Stimulated activated effector memory CD8-positive, alpha-beta T cell treated with anti-CD3 and anti-CD28 coated beads, Interleukin-12 subunit alpha, Interleukin-12 subunit beta, amount 100 ng/mL, for 72 hours (primary cell): ENCODE measurements at places on chromosomes 11 and 22.

- no peak for DNase-seq
These were observed 882 bp upstream of the MAP4K2 start for GRCh38 chr11:64803846-64804345.

- DNase-seq, result no peak
These were observed 121.6 kb downstream of the LDLRAD3 start for GRCh38 chr11:36065436-36065835.

DNA sequence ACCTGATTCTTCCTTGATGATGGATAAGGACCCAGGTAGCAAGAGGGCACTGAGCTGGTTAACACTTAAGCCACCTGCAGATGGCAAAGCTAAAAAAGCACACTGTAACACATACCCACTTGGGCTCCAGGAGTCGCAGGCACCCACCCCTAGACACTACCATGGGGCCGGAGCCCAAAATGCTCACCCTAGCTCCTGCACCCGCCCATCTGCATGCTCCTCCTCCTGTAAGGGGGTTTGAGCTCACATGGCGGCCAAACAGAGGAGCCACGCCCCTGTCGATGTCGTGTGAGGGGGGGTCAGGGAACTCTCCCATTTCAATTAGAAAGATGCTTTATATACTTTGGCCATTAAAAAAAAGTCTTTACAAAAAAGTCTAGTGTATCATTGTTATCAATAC, 370.7 kb downstream of the DLG2 start:
- no peak for DNase-seq

DNA sequence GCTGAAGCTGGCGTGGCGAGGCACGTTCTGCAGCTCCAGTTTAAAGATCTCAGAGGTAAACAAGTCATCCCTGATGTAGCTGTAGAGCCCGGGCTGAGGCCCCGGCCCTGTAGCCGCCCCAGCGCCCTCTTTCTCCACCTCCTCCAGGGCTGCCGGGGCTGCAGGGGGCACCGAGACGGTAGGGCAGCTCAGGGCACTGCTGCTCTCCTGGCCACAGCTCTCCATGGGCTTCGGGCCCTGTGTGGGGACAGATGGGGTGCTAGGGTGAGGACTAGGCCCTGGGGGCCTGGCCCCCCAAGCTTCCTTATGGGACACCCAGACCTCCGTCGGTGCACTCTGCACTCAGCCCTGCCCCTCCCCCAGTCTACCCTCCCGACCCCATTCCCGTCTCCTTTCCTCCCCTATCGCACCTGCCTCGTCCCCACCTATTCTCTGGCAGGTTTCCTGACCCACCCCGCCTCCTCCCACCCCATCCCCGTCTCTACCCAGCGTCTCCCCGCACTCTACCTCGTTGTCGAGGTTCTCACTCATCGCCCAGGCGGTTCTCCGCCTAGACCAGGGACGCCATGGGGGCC, 559 bp downstream of the RANBP1 start:
- no peak for DNase-seq

GRCh38 chr22:25131198-25131887, 68.3 kb upstream of the CRYBB3 start:
- DNase-seq, result no peak
